ENCODE measurements at places on chromosomes 4 and X. TPM values are rescaled to one million over a fixed set of nuclear protein-coding genes. Genes with fewer than 3 reads are reported as not detected.

DNA sequence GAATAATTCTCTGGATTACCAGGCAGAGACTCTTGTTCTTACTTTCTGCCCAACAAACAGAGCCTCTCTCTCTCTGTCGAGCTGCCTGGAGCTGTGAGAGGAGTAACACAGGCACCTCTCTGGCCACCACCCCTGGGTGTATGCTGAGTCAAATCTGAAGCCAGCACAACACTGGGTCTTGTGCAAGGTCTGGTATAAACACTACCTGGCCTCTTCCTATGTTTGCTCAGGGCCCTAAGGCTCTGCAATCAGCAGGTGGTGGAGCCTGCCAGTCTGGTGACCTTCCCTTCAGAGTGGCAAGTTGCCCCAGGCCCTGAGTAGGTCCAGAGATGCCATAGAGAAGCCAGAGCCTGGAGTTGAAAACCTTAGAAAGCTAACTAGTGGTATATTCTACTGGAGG lies 139.9 kb downstream of the CPXCR1 start:
- H3K4me1 ChIP-seq = no peaks in the 10 kb centered on the region
- H3K4me3 ChIP-seq = no peak overlapping the region
- DNase-seq = no peak

DNA sequence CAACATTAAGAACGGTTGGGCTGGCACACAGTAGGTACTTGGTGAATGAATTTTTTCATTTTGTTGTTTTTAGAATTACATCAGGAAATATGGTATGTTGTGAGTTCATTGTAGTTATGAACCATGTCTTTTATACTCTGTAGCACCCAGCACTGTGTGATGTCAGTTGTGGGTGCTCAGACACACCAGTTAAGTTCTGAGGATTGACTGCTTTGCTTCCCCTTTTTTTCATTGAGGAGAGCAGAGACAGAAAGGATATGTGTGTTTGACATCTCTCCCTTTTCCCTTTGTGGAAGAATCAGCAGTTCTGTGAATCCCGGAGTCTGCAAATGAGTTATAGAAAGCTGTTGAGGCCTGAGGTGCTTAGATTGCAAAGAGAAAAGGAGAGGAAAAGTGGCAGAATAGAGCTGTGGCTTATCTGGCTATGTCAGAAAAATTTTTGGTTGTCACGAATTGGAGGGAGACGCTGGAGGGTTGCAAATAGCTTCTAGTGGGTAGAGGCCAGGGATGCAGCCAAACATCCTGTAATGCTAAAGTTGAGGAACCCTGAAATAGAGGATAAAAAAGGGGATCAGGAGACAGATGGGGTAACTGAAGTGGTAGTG lies 13.1 kb downstream of the SMAD1 start:
- peaks cover 58% of the 10 kb centered on the region for H3K4me1 ChIP-seq
- H3K27ac ChIP-seq = no peak overlapping the region
- H3K36me3 ChIP-seq = no peaks in the 10 kb centered on the region
- DNase-seq = no peak

CENPC gene
- total RNA-seq = 39.5 TPM

DNA sequence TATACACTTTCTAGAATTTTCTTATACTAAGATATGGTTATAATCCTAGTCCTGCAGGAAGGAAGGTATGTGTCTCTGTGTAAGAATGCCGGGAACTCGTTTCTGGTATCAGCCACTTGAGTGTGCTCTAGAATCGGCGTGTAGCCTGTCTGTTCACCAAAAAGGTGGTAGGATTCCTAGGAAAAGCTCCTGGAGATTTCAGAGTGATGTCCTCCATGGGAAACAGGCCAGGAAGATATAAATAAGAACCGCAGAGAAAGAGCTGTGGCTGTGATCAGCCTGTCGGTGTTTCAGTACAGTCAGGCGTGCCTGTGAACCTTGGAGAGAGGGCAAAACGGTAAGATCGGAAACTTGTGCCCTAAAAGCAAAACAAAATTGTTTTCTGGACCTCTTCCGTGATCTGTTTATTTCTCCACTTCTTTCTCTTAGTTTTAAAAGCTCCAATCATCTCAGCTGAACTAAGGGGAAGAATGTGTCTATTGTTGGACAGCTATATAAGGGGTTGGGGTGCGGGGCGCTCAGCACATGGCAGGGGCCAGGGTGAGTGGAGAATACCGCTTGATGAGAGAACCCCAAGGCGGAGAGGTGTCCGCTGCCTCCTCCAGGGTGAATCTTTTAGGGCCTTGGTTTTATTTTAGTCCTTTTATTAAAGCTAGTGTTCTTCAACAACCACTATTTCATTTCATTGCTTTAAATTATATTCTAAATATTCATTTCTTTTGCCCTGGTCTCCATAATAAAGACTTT lies 303.8 kb upstream of the TENM3 start:
- H3K36me3 ChIP-seq = no peaks in the 10 kb centered on the region
- no peaks in the 10 kb centered on the region for H3K27me3 ChIP-seq
- H3K4me3 ChIP-seq = no peak overlapping the region
- no peak for DNase-seq
- H3K27ac ChIP-seq = no peak overlapping the region
- H3K4me1 ChIP-seq = no peaks in the 10 kb centered on the region

- DNase-seq = no peak
- no peaks in the 10 kb centered on the region for H3K27me3 ChIP-seq
These were observed 586.1 kb downstream of the FSTL5 start for GRCh38 chr4:161577579-161578301.

DNA sequence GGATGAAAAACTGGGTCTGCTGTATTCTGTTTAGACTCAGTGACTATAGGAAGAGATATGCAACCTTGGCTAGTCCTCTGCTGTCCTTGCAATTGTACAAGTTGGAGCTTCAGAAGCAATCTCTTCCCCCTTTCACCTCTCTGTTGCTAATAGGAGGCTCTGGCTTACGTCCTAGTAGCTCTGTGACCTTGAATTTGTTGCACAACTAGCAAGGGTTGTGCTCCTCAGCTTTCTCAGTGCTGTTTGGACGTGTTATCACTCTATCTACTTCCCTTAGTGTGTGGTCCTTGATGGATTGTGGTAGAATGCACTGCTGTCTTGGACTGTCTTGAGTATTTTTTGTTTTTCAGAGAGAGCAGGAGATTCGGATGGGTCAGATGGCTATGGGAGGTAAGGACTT lies 3.4 kb upstream of the ITGB1BP2 start:
- H3K4me3 ChIP-seq = no peak overlapping the region
- H3K27me3 ChIP-seq = no peaks in the 10 kb centered on the region
- DNase-seq = no peak

DNA sequence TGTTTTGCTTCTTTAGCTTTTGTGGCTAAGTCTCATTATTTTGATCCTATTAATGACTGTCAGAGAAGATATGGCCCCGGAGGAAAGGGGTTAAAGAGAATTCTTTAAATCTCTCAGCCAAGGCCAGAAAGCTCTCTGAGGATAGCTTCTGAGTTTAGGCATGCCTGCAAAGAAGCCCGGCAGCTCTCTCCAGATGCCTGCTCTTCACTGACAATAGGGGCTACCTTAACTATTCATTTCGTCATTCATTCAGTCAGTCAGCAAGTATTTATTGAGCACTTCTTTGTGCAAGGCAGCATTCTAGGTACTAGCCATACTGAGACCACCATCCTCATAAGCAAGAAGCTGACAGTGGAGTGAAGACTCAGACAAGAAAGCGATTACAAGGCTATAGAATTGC lies 34.0 kb upstream of the BMP15 start:
- H3K27ac ChIP-seq = no peak overlapping the region
- no peaks in the 10 kb centered on the region for H3K27me3 ChIP-seq
- H3K4me1 ChIP-seq = no peaks in the 10 kb centered on the region
- no peaks in the 10 kb centered on the region for H3K36me3 ChIP-seq

DNA sequence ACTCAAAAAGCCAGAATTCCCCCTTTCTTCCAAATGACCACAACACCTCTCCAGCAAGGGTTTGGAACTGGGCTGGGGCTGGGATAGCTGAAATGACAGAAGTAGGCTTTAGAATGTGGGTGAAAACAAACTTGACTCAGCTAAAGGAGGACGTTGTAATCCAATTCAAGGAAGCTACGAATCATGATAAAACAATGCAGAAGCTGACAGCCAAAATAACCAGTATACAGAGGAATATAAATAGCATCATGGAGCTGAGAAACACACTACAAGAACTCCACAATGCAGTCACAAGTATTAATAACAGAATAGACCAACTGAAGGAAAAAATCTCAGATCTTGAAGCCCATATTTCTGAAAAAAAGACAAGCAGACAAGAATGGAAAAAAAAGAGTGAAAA lies 95.8 kb upstream of the TET2 start:
- peaks cover 1% of the 10 kb centered on the region for H3K27me3 ChIP-seq
- H3K27ac ChIP-seq = no peak overlapping the region
- no peak overlapping the region for H3K4me3 ChIP-seq
- no peak for DNase-seq
- H3K36me3 ChIP-seq = no peaks in the 10 kb centered on the region
- H3K4me1 ChIP-seq = no peaks in the 10 kb centered on the region

DNA sequence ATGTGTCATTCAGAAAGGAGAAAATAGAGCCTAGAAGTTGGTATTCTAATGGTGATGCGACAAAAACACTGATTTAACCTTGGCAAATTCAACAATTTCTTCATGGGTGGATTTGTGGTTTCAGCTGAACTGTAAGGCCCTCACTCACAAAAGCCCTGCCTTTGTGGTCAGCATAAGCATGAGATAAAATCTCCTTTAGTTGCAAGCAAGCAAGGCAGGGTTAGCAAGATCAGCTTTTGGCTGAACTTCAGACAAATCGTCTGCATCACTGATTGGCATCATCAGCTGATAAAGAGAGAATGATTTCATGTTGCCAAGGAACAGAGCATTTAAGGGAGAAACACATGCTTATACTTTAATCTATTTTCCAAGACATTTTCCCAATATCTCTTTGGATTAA lies 2582.2 kb downstream of the PCDH7 start:
- no peaks in the 10 kb centered on the region for H3K36me3 ChIP-seq
- H3K27ac ChIP-seq = no peak overlapping the region
- DNase-seq = no peak
- H3K4me1 ChIP-seq = no peaks in the 10 kb centered on the region

DNA sequence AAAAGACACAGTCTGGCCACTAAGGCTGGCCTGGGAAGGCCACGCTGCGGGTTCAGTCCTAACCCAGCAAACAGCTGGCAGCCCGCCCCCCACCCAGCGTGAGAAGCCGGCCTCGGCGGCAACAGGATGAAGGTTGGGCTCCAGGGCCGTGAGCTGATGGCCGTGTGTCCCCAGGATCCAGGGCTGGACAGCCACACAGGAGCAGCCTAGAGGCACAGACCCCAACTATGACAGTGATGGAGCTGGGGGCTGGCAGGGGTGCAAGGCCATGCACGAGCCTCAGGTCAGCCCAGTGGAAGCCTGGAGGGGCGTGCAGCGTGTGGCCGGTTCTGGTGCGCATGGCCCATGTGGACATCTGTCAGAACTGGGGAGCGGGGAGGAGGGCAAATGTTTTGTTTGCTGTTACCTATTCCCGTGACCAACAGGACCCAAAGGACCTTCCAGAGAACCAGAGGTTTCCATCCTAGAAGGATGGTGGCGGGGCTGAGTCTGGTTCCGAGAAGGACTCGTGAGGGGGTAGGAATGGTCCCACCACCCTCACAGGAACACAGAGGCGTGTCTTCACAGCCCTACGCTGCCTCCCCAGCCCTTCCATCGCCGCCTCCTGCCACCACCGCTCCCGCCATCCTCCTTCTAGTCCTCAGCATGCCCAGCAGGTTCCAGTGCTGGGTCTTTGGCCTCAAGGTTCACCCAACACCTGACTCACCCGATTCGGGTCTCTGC lies 46.5 kb downstream of the ZFYVE28 start:
- no peak overlapping the region for H3K4me3 ChIP-seq
- H3K27ac ChIP-seq = no peak overlapping the region
- no peaks in the 10 kb centered on the region for H3K36me3 ChIP-seq
- DNase-seq = no peak

GRCh38 chrX:105526431-105526830 lies 295.9 kb upstream of the NRK start:
- no peak for DNase-seq
- no peaks in the 10 kb centered on the region for H3K36me3 ChIP-seq
- no peak overlapping the region for H3K4me3 ChIP-seq

DNA sequence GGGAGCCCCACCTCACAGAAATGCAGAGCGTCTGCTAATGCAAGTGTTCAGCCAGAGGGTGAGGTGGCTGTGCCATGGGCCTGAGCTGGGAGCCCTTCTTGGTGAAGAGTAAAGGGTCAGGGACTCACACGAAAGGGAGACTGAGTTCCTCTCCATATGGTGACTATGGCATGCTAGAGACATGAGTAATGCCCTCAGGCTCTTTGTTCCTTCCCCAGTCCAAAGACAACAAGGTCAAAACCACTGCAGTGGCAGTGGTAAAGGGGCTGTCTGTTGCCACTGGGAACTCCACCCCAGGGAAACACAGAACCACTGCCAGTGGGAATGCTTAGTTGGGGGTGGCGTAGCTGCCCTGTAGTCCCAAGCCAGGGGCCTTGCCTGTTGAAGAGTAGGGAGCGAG lies 22.4 kb downstream of the RAB40AL start:
- no peaks in the 10 kb centered on the region for H3K4me1 ChIP-seq
- no peaks in the 10 kb centered on the region for H3K36me3 ChIP-seq
- H3K4me3 ChIP-seq = no peak overlapping the region

DNA sequence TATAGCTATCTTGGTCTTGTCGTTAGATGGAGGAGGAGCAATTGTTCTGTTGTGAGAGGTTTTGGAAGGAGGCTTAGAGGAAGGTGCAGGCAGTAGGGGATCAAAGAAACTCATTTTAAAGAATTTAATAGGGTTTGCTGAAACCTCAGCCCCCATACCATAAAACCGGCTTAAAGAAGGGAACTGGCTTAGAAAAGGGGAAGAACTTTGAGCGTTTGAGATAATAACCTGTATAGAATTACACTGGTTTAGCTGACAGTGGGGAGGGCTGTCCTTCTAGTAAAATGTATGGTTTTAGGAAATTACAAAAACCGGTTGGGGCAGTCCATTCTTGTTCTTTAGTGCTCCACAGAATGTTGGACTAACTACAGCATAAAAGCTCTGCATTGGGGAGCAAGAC lies 128.1 kb downstream of the KDM6A start:
- peaks cover 18% of the 10 kb centered on the region for H3K4me1 ChIP-seq
- H3K4me3 ChIP-seq = no peak overlapping the region

Measured in transverse colon (tissue), 4 donors.